ENCODE measurements at places on chromosomes 6 and 20. TPM values are rescaled to one million over a fixed set of nuclear protein-coding genes. Genes with fewer than 3 reads are reported as not detected.

GRCh38 chr6:80280262-80281010 lies 174.0 kb downstream of the BCKDHB start:
- DNase-seq, result no peak

GRCh38 chr6:25417046-25417605 lies 138.0 kb downstream of the CARMIL1 start:
- DNase-seq, result no peak

GRCh38 chr6:163916315-163917081 lies 502.0 kb downstream of the QKI start:
- DNase-seq, result no peak

MLN gene
- polyA plus RNA-seq, result not detected

GRCh38 chr6:169254456-169255316 lies 1.0 kb upstream of the THBS2 start:
- no peak for DNase-seq

Data from heart left ventricle (tissue), 16 donors.